Activated naive CD4-positive, alpha-beta T cell treated with anti-CD3 and anti-CD28 coated beads, Interleukin-2, amount 10 ng/mL, durations not matched to agents 7 days and 5 days (primary cell): ENCODE measurements at places on chromosomes 11 and 22.

DNA sequence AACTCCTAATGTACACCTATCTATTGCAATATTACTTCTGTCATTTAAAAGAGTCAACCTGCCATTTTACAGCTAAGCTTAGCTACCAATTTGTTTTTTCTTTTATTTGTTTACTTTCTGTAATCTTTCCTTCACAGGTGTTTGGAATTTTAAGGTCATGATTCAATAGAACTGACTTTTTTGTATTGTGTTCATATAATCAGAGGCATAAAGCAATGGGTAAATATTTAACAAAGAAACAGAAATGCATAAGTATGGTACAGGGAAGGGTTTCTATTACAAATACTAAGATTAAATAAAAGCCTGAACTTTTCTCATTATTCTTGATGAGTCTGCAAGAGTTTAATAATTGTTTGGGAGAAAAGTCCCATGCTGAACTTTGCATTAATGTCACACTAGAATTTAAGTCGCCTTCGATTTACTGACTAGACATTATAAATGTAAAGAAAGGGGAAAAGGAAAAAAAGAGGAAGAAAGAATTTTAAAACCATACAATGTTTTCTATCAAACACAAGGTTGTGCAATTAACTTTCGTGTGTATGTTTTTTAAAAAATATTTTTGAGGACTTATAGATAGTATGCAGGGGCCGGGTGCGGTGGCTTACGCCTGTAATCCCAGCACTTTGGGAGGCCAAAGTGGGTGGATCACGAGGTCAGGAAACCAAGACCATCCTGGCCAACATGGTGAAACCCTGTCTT is 35.0 kb upstream of the HIPK3 start:
- no peak for DNase-seq

- DNase-seq = no peak
Observed at GRCh38 chr11:70091638-70092037, 13.5 kb downstream of the ANO1 start.

DNA sequence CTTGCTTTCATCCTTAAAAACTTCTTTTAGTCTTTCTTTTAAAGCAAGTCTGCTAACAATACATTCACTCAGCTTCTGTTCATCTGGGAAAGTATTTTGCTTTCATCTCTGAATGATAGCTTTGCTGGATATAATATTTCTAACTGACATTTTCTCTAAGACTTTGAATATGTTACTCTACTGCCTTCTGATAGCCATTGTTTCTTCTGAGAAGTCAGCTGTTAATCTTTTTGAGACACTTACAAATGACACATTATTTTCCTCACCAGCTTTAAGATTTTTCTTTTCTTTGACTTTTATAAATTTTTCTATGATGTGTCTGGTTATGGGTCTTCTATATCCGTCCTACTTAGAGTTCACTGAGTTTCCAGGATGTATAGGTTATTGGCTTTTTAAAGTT is 643.1 kb downstream of the KCNA4 start:
- DNase-seq = no peak

DNA sequence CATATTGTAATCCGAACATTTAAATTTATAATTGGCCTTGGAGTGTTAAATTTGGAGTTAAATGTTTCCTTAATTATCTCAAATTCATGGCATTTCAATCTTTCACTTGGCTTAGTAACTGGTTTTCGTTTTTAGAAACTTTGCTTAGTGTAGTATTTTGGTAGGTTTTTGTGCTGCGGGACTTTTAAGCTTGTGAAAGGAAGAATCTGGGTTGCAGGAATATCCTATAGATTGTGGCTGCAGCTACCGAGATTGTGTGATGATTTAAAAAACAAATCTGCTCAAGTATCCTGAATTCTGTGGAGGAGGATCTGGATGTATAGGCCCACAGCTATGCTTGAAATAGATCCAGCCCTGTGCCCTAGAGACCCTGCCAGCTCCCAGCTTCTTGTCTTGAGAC is 27.1 kb downstream of the OSBP2 start:
- no peak for DNase-seq

GRCh38 chr22:47340851-47341436 is 578.5 kb downstream of the TBC1D22A start:
- DNase-seq = no peak

DNA sequence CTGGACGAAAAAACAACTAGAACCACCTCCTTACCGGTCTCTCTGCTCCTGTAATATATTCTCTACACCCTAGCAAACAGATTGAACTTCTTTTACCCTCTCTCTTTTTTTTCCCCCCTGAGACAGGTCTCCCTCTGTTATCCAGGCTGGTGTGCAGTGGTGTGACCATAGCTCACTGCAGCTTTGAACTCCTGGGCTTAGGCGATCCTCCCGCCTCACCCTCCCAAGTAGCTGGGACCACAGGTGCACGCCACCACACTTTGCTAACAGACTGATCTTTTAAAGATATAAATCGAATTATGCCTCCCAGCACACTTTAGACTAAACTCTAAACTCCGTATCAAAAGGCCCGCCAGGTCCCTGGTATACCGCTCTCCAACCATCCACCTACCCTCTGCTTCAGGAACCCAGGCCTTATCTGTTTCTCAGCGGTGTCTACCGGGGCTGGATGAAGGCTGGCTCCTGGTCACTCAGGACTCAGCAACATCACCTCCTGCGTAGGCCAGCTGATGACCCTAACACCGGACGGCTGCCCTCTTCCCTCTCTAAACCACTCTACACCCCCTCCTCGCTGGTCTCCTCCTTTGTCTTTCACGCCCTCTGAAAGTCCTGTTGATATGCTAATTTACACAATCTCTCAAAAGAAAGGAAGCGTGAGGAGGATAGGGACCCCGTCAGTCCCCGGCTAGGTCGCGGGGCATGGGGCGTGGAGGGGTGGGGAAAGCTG is 745 bp downstream of the C22orf39 start:
- DNase-seq = no peak

- peak; percentile 79 for DNase-seq
Observed at GRCh38 chr11:120511116-120511819, at the start of gene GRIK4. GRIK4 (plus strand) TSS chr11:120511748; CDS start chr11:120660319, 148,571 bp downstream.

- DNase-seq = no peak
Observed at GRCh38 chr11:62153087-62153395, 29.2 kb downstream of the INCENP start.

DNA sequence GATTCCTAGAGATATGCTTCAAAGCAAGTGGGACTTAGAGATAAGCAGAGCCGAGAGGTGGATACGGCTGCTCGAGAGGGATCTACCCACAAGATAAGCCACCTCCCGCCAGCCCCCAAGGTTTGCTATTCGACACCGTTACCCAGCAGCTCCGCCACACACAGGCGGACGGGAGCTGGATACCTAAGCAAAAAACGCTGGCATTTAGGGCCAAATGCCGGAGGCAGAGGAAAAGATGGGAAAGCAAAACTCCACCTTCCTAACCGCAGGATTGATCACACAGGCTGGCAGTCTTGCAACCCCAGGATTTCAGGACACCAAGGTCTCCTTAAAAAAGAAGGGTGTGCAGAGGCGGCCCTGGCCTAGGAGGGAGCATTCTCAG is 709 bp downstream of the FTH1 start:
- peak; percentile 55 for DNase-seq

GRCh38 chr22:47567126-47568090 is 805.0 kb downstream of the TBC1D22A start:
- no peak for DNase-seq

DNA sequence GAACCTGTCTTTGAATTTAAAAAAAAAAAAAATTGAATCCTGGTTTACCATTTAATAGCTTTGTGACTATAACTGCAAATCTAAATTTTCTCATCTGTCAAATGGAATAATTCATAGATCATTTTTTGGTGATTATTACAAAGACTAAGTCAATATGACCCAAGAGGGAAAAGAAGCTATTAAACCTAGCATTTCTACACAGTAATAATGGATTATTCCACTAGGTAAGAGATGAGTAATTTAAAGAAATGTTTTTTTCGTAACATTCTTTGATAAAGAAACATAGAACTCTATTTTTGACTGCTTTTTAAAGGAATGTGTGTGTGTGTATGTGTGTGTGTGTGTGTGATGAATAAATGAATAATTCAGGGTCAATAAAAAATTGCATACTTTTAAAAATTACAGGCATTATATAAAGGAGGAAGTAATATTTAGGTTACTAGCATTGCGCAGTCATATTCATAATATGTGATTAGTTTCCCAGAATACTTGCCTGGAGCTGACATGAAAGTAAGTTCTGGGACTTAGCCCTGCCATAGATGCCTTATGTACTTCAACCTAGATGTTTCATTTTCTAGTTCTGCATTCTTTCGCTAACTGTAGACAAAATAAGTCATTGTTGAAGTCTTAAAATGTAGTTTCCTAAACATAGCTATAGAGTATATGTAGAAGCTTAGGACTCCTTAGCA is 72.9 kb downstream of the TMEM135 start:
- DNase-seq = no peak

DNA sequence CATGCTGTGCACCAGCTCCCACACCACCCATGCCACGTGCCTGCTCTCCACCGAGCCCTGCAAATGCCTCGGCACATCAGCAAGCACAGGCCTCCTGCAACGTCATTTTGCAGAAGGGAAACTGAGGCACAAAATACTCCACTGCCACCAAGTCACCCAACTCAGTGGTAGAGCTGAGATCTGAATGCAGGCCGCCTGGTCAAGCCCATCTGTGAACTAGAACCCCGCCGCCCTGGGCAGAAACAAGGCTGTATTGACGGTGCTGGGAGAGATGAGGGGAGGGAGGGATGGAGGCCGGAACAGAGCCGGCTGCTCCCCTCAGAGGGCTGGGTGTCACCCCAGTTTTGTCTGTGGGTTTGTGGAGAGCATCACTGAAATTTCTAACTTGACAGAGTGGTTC is 81.4 kb downstream of the CDKN1C start:
- peak; percentile 16 for DNase-seq

- peak; percentile 98 for DNase-seq
Observed at GRCh38 chr11:65546217-65546958, 11.8 kb downstream of the LTBP3 start.

- DNase-seq = no peak
Observed at GRCh38 chr11:1549338-1550330, 22.4 kb downstream of the DUSP8 start.

DNA sequence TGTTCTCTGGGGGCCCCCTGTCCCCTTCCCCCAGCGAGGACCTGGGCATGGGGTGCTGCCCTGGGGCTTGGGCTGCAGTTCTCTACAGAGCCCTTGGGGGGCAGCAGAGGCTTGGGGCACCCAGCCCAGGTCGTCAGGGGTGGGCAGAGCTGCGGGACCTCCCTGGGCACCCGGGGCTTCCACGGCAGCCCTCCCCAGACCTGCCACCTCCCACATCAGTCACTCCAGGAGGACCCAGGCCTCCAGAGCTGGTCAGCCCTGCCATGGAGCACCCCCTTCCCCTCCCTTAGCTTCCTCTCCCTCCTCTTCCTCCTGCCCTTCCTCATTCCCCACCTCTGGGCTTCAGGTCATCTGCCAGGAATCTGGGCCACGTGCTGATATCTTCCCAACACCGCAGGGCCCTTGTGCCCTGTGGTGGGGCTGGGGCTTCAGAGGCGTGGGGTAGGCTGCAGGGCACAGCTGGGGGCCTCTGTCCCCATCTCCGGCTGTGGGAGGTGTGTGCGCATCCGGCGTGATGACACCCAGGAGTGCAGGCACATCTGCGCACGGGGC is 5.8 kb downstream of the TSPAN4 start:
- peak; percentile 78 for DNase-seq

GRCh38 chr11:83862691-83863090 is 576.5 kb upstream of the CCDC90B start:
- no peak for DNase-seq

DNA sequence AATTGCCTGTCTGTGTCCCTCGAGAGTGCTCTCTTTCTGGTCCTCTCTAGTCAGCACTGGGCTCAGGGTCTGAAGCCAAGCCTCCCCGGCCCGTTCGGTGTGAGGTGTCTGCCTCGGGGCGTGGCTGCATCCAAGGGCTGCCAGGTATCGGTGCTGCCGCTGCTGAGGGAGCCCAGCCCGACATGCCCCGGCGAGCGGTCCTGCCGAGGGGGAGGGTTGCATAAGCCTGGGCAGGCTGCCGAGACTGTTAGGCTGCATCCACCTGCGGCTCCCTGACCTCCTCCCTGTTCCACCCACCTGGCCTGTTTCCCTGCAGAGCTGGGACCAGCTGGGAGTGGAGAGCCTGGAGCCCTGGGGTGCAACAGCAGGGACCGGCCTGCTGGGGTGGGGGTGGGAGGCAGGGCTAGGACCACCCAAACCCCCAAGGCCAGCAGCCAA is 6.3 kb downstream of the OVOL1 start:
- DNase-seq = no peak

- no peak for DNase-seq
Observed at GRCh38 chr11:125950178-125950490, 4.3 kb downstream of the VSIG10L2 start.

- DNase-seq = no peak
Observed at GRCh38 chr11:131430473-131431208, 60.2 kb downstream of the NTM start.

DNA sequence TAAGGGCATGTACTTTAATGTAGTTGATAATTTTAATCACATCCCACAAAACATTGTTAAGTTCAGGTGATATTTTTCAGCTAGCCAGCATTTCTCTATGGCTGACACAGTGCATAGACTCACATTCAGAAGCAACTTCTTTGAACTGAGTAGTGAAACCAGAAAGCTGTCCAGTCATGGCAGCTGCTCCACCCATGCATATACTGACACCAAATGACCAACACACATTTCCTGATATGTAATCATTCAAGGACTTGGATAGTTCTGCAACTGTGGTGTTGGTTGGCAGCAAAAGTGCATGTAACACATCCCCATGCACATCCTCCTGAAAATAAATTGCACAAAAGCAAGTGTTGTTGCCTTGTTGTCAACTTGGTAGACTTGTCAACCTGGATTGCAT is 39.7 kb downstream of the CALCA start:
- DNase-seq = no peak
